ENCODE measurements at places on chromosomes 4 and X. TPM values are rescaled to one million over a fixed set of nuclear protein-coding genes. Genes with fewer than 3 reads are reported as not detected.
A peak's percentile ranks its signal among the peaks of the same experiment; 100 is the strongest.

- DNase-seq = no peak
These were observed 333.9 kb upstream of the FSTL5 start for GRCh38 chr4:162497564-162498167.

DNA sequence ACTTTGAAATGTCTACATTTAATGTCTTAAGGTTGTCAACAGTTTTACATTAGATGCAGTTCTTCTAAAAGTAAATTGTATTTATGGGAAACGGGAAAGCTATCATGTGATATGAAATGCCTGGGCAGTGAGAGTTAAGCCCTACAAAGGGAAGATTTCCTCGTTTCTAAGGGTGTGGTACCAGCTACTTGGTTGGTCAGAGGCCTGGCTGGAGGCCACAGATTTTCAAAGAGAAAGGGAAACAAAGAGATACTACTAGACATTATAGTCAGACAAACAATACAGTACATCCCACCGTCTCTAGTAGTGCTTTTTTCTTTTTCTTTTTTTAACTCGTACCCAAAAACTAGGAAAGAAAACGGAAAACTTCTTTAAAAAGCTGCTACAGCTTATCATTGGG is 467.8 kb downstream of the PCDH7 start:
- DNase-seq = no peak

DNA sequence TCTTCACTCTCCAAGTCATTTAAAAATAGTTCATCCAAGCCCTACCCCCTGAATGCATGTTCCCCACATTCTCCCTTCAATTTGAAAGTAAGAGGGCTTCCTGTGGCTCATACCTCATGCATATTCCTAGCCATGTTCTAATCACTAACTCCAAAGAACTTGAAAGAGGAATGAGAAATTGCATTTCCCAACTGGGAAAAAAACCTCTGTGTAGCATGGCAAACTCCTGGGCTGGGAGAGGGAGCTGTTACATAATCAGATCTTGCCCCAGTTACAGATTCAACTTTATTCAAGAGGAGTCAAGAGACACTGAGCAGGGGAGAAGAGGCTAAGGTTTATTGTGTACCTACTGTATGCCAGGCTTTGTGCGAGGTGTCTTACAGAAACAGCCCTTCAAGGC is 90.2 kb downstream of the SLC2A9 start:
- no peak for DNase-seq

DNA sequence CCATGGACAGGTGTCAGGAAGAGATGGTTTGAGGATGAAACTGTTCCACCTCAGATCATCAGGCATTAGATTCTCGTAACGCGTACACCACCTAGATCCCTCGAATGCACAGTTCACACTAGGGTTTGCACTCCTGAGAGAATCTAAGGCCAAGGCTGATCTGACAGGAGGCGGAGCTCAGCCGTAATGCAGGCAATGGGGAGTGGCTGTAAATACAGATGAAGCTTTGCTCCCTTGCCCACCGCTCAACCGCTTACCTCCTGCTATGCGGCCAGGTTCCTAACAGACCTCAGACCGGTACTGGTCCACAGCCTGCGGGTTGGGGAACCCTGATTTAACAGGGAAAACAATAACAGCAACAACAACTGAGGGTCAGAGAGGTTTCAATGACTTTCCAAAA is 2.0 kb upstream of the TEC start:
- no peak for DNase-seq

DNA sequence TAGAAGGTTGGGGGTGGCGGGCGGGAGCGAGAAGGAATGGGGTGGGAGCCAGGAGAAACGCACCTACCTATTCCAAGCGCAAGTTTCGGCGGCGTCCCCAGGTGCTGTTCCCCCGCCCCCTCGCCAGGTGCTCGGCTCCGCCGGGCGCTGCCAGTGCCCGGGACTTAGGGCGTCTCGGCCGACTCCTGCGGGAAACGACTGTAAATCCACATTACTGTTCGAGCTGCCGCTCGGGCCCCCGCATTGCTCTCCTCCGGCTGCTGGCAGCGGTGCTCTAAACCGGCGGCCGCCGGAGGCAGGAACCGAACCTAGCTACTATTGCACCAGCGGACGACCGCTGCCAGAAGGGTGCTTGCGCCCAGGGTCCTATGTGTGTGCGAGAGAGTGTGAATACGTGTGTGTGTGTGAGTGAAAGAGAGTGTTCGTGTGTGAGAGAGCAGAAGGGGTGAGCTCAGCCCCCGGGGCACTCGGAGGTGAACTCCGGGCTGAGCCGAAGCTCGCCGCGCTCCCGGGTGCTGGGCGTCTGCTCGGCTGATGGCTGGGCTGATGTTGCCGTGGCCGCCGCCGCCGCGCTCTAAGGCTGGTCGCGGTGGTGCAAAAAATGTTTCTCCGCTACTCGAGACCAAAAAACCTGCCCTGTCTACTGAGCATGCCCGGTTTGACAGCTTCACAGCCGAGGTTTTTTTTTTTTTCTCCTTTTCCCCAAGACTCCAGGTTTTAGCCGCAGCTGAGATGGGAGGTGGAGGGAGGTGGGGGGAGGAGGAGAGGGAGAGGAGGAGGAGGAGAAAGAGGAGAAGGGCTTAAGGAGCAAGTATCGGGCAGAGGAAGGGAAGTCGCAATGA is 115.7 kb upstream of the TEX13C start:
- peak; percentile 41 for DNase-seq

DNA sequence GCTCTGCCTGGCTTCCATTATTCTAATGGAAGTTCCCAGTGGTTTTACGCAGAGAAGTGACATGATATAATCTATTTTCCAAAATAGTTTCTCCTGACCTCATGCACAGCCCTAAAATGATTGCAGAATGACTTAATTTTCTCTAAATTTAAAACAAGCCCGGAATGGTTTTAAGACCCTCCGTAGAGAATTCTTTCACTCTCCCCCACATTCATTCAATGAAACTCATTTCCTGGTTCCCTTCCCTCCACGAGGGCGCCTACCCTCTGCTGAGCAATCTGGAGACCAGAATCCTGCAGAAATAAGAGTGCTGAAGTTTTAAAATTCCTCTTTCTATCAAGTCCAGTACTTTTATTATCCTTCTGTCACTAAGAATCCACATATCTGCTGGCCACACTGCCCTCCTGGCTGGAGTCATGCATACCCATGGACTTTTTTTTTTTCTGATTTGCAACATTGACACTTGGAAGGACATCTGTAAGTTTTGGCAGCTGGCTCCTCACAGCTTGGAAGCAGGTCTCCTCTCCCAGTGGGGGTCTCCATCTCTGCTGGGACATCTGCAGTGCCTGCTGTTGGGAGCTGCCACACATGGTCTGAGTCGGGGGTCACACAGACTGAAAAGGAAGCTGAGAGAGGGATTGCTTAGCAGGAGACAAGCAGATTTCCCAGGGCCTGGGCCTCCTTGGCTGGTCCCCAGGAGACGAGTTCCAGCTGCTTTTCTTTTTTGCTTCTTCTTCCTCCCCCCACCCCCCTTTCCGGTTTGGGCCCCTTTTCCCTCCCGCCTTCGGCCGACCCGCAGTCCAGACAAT is 86.1 kb downstream of the SOWAHB start:
- DNase-seq = no peak

KIAA1210 gene
- not detected for total RNA-seq

DNA sequence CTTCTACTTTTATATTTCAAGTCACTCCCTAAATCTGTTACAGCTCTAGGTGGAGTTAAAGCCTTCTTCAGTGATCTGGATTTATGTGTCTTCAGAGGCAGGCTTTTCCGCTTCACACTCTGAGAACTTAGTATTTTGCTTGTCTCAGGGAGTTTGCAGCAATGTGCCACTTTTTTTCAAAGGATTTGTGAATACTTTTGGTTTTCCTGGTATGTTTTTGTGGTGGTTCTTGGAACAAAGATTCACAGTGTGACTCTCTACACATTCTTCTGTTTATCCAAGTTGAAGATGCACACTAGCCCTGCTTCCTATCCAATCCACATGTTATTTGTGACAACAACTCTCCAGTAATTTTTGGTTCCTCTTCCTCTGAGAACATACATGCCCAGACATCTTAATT is 1253.7 kb downstream of the TECRL start:
- DNase-seq = no peak
